ENCODE measurements at places on chromosomes 4 and X.

DNA sequence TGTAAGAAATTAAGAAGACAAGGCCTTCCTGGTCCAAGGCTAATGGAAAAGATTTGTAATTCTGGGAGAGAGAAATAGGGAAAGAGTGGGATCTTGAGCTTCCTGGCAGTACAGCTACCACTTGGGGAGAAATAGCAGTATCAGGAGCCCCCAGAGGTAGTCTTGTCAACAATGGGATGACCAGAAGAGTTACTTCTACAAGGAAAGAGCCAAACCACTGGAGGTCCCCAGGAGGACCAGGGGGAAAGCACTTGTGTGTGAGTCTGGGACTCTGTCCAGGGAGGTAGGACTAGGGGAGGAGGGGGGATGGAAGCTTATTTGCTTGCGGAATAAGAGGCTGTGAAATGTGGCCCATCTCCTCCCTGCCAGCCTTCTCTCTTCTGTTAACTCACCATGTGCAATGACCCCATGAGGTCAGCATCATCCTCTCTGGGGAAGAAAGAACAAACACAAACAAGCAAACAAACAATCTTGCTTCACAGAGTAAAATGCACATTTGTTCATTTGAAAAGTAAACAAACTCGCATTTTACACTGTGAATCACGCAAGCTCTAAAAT, 160.1 kb downstream of the STK32B start:
- DNase-seq: no peak

GRCh38 chrX:102712981-102713625, 855 bp downstream of the GPRASP2 start:
- no peak for DNase-seq

GRCh38 chrX:34656842-34657725, at the start of gene TMEM47:
Gene TMEM47 (minus strand): TSS chrX:34657285. CDS start chrX:34657029, 256 bp downstream.
- no peak for DNase-seq

- no peak for DNase-seq
These were observed 394.0 kb upstream of the IGFBP7 start for GRCh38 chr4:57504139-57504538.

DNA sequence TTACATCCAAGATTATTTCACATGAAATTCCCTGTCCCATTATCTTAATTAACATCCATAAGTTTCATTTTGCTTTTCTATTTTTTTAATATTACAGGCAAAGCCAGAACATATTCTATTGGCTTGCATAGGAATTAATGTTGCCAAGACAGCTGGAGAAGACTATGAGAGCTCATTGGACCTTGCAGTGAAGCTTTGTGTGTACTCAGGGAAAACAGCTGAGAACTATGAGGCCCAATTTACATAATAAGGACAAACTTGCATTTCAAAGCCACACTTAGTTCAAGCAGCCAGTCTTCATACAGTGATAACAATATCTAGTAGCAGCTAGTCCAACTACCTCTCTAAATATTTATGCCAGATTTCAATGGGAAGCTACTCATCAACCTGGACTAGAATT, 134.4 kb downstream of the DDX53 start:
- no peak for DNase-seq

DNA sequence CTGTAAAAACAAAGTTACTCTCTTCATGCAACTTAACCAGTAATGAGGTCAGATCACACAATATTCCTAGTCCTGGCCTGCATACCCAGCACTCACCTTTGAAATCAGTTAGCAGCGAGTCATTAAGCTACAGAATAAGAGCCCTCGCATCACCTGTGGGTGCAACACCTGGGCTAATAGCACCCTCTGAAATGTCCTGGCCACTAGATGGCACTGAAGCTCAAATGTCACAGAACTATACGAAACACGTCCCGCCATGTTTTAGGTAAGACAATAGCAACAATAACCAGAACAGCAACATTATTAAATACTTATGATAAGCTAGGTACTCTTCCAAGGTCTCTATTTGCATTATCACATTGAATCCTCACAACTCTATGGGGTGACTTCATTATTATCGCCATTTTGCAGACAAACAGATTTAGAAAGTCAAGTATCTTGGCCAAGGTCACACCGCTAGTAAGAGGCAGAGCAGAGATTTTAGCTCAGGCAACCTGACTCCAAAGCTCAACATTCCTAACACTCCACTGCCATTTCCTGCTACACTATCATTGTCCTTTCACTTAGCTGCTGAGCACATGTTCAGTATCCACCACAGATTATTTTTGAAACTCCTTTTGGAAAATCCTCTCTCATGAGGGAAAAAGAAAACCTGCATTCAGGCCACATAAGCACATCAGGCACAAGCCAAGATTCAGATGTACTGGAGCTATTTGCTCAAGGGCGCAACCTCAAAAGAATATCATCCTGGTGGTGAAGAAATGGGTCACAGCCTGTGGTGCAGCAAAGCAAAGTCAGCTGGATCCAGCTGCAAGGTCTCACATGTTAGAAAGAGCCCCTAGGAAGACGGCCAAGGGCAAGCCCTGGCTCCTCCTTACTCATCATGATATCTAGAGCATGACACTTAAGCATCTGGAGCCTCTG, 59.5 kb upstream of the KDR start:
- DNase-seq: no peak

GRCh38 chrX:22383988-22384387, 111.3 kb downstream of the CBLL2 start:
- DNase-seq: no peak

Measured in HFF-Myc (cell line).